Adrenal gland (tissue), 19 donors: ENCODE measurements at places on chromosomes 12 and 14. TPM values are rescaled to one million over a fixed set of nuclear protein-coding genes. Genes with fewer than 3 reads are reported as not detected.
A peak's percentile ranks its signal among the peaks of the same experiment; 100 is the strongest.

- no peaks in the 10 kb centered on the region for H3K27me3 ChIP-seq
- no peak for DNase-seq
- no peaks in the 10 kb centered on the region for H3K36me3 ChIP-seq
- H3K27ac ChIP-seq: peak overlapping the region; percentile 35
These were observed 20.5 kb downstream of the ACTN1 start for GRCh38 chr14:68958553-68958952.

GRCh38 chr14:65318636-65319506, 93.7 kb upstream of the FUT8 start:
- H3K4me3 ChIP-seq: no peak overlapping the region
- H3K36me3 ChIP-seq: no peaks in the 10 kb centered on the region
- no peak overlapping the region for H3K27ac ChIP-seq

DNA sequence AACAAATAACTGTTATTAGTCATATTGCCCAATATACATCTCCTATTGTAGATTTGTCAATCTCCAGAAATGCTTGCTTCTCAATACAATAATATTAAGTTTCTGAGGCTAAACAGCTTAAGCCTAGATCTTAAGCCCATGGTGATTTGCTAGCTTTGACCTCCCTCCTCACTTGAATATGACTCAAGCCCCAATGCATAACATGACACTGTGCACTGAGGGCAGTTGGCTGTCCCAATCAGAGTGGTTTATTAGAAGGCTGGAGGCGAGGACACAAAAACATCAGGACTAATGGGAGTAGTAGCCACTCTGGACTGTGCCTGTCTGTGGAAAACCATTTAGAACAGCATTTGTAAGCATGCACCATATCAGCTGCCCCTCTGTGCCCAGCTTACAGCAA, 81.1 kb upstream of the GTF2A1 start:
- no peak for DNase-seq
- H3K36me3 ChIP-seq: no peaks in the 10 kb centered on the region
- no peak overlapping the region for H3K27ac ChIP-seq
- no peak overlapping the region for H3K4me3 ChIP-seq

PZP gene
- 0.70 TPM for polyA plus RNA-seq

DNA sequence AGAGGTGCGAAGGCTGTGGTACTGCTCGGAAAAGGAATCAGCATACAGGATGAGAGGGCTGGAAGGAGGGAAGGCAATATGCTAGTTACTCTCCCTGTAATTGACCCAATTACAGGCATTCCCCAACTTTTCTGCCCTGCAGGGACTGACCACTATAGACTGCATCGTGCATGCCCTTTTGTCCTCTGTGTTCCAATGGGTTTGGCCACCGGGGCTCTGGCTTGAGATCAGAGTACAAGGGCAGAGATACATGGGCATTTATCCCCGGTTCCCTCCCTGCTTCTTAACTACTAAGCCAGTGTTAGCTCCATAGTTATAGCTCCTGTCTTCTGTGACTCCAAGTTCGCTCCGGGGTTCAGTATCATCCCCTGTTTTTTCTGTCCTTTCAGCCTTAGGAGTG, 59.7 kb downstream of the GTF2A1 start:
- H3K27ac ChIP-seq: no peak overlapping the region
- no peak overlapping the region for H3K4me3 ChIP-seq
- no peaks in the 10 kb centered on the region for H3K27me3 ChIP-seq
- no peaks in the 10 kb centered on the region for H3K36me3 ChIP-seq
- peaks cover 9% of the 10 kb centered on the region for H3K4me1 ChIP-seq
